T-helper 17 cell (primary cell): ENCODE measurements at places on chromosomes 4 and X. TPM values are rescaled to one million over a fixed set of nuclear protein-coding genes. Genes with fewer than 3 reads are reported as not detected.

GRCh38 chrX:55624403-55624802 is 1.2 kb downstream of the FOXR2 start:
- DNase-seq = no peak

DNA sequence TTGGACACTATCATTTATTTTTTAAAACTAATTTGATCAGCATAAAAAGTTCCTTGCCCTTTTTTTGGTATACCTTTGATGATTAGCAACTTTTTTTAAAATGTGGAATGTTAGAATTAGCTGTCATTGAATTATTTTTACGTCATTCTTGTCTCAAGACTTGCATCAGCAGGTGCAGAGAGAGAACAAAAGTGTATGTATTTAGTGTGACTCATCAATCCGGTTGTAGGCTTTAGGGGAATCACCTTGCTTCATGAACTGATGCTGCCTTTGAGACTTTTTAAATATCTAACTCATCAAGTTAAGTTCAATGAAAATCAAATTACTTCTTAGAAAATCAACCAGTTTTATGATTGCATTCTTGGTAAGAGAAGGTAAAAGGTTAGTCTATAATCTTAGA is 125.1 kb downstream of the ARX start:
- DNase-seq = no peak

- DNase-seq = no peak
These were observed 49.4 kb downstream of the USP38 start for GRCh38 chr4:143234153-143234552.

DNA sequence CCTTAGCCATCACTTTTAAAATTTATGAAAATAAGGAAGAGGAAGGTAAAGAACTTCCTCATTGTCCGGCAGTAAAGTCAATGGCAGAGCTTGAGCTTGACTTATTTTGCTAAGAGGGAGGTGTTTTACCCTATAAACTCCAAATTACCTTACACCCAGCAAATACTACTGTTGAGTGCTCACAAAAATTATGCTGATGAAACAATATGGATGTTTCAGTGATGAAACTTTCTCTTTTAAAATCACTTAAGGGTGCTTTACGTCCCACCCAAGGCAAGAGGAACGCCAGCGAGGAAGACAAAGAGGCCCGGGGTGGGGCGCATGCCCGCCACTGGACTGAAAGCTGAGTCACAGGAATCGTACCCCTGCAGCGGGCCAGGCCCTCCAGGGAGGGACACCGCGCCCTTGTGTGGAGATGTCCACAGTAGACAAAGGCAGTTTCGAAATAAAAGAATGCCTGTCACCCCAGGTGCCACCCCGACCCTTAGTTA is 560 bp upstream of the TMSB4X start:
- DNase-seq = peak; percentile 22

DNA sequence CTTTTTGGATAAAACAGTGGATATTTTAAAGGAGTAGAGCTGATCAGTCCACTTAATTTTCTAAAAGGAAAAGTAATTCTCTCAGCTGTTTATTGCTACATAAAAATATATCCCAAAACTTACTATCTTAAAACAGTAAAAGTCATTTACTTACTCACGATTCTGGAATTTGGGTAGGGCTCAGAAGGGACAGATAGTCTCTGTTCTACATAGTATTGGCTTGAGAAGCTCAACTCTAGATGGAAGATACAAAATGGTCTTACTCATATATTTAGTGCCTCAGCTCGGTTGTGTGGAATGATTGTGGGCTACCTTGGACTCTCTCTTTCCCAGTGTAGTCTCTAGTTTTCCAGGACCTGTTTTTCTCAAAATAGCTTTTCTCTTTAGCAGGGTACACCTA is 691.5 kb upstream of the POU3F4 start:
- no peak for DNase-seq

- DNase-seq = no peak
These were observed 12.0 kb downstream of the CPLX1 start for GRCh38 chr4:813900-814299.

GRCh38 chr4:950136-951020 is 18.1 kb downstream of the TMEM175 start:
- no peak for DNase-seq

GRCh38 chrX:149962859-149963757 is 24.8 kb upstream of the EOLA2 start:
- no peak for DNase-seq

DNA sequence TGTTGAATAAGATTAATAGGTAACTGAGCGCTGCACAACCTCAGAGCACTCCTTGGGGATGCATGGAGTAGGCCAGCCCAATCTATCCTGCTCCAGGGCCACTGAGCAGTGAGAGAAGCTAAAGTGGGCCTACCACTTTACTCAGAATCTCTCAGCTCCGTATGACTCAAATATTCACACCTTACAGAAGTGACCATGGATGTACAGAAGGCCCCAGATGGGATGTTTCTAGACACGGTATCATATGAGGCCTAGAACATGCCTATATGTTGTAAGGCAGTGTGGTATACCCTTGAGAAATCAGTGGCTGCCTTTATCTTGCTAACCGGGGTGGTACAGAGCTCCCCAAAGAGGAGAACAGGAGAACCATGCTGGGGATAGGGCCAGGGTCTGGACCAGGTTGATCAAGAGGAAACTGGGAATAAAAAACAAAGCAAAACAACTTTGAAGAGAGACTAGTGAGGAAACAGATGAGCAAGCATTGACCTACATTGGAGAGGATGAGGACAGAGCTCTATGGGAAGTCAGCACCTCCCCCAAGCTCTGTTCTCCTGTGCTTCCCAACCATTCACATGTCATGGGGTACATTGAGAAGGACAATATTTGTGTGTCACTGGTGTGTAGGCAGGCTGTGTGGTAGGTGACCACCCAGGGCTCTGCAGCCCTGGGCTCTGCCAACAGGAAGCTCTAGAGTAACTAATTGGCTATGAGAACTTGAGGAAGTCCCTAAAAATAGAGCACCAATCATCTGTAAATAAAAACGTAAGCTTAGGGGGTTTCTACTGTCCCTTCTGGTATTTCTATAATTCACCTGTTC is 31.4 kb downstream of the HOPX start:
- no peak for DNase-seq

Gene CXorf49B
- total RNA-seq = not detected

DNA sequence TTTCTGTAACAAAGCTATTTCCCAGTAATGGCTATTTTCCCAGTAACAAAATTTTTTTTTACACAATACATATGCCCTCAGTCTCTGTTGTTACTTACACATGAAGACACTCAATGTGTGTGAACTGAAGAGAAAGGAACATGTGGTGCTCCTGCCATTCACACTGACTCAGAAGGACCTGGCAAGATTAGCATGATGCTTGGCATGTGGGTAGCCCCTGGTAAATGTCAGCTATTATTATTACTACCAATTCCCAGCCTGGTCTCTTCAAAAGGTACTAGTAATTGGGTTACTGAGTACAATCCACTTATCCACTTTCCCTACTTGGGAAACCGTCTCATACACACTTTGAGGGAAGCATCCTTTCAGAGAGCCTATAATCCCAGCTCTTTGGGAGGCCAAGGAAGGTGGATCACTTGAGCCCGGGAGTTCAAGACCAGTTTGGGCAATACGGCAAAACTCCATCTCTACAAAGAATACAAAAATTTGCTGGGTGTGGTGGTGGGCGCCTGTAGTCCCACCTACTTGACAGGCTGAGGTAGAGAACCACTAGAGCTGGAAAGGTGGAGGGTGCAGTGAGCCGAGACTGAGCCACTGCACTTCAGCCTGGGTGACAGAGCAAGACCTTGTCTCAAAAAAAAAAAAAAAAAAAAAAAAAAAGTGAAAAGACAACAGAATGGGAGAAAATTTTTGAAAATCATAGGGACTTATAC is 14.6 kb downstream of the RBBP7 start:
- DNase-seq = no peak

DNA sequence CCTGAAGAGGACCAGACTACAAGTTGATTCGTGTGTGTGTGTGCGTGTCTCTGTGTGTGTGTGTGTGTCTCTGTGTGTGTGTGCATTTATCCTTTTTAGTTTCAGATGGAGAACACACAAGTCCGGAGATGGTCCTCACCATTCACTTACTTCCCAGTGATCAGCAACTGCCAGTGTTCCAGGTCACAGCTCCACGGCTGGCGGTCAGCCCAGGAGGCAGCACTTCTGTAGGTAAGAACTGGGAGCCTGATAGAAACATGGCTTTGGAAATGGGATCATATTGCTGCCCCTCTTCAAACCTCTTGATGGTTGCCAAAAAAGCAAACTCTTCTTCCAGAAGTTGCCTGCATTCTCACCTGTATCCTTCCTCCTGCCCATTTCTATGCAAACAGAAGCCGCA is 122.6 kb upstream of the ANXA3 start:
- DNase-seq = no peak

DNA sequence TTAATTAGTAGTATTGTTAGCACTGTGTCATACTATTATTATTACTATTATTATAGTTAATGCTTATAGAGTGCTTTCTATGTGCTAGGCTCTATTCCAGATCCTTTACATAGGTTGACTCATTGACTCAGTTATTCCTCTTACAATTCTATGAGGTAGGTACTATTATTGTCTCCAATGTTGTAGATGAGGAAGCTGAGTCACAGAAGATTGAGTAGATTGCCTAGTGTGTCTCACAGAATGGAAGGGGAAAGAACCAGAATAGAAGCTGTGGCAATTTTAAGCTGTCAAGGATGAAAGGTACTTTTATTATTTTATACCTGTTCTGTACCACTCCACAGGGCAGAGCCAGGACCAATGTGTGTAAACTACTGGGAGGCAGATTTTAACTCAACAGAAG is 1.9 kb upstream of the TCEAL1 start:
- no peak for DNase-seq

Gene NXF2B
- total RNA-seq = not detected

DNA sequence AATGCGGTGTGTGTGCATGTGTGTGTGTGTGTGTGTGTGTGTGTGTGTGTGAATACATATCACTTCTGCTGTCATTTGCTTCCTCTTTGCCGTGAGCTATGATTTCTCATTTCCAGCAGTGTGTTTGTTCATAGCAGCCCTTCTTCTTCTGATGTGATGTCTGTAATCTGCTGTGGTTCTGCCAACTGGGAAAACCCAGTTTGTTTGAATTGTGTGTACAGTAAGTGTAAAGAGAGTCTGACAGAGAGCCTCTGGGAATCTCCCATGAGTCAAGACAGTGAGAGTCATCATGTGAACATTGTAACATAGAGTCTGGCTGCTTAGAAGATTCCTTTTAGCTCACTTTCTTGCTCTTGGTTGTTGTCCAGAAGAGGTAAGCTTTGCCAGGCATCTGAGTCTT is 8.4 kb upstream of the NWD2 start:
- no peak for DNase-seq

GRCh38 chrX:99184153-99184552 is 1225.9 kb downstream of the PCDH19 start:
- DNase-seq = no peak

Gene SCD5
- total RNA-seq = 0.65 TPM

GRCh38 chr4:119493886-119494285 is 134.7 kb downstream of the PDE5A start:
- no peak for DNase-seq

DNA sequence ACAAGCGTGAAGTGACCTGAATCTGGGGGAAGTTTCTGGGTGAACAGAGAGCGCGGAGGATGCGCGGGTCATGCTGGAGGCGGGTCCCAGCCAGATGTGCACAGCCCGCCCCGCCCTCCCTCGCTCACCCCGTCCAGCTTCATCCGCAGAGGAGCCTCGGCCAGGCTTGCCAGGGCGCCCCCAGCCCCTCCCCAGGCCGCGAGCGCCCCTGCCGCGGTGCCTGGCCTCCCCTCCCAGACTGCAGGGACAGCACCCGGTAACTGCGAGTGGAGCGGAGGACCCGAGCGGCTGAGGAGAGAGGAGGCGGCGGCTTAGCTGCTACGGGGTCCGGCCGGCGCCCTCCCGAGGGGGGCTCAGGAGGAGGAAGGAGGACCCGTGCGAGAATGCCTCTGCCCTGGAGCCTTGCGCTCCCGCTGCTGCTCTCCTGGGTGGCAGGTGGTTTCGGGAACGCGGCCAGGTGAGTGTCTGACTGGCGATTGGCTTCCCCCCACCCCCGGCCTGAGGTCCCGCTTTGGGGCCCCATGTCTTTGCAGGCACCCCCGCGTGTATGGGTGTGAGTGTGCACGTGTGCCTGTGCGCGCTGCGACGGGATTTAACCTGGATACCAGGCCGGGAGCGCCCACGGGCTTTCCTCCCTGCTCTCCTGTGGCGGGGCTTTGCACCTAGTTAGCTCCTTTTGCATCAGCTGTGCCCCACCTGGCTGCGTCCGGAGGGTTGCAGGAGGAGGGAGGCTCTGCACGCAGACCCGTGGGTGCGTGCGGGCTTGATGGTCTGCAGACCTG is at the start of gene EGFL6:
EGFL6 (plus strand) TSS at position 123 of the 782 bp plus-strand sequence; CDS start at position 384, 261 bp downstream.
- no peak for DNase-seq

- no peak for DNase-seq
These were observed 45.2 kb downstream of the ADH5 start for GRCh38 chr4:99043346-99043745.

GRCh38 chr4:87014284-87014782 is 79.5 kb downstream of the AFF1 start:
- DNase-seq = no peak

DNA sequence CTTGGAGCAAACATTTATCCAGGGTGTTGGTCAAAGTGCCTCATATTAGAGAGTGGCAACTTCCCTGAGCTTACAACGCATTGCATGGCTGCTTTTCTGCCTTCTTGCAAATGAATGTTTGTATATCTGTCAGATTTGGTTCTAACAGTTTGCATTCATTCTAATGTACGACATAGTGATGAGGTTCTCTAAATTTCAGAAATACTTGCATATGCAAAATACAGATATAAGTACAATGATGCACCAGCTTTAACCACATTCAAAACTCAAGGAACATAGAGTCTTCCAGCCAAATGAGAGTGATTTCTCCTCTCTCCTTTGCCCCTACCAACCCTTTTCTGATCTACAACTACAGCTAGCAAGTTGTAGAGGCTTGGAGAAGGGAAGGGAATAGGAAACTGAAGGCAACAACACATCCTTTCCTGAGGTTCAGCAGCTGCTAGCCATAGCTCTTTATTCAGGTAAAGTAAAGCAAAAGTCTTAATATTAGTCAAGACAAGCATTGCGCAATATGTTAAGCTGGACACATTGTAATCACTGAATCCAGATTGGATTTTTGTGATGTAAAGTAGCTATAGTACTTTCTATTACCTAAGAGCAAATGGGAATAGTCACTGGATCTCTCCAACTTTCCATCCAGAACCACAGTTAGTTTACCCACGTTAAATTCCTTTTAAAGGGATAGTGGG is 6.3 kb downstream of the TKTL2 start:
- no peak for DNase-seq

DNA sequence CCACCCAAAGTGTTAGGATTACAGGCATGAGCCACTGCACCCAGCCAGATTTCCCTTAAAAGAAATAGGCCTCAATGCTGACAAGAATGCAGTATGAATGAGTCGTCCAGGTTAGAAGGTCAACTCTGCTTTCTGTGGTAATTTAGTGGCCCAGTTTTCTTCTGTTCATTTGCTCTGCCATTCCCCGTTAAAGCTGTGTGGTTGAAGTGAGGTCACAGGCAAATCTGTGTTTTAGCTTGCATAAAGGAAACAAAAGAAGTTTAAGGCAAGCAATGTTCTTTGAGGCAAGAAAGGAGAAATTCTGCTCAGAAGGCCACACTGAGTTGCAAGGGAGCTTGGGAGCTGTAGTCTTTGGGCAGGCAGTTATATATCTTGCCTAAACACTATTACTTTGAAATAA is 176.8 kb downstream of the LARP7 start:
- DNase-seq = no peak

GRCh38 chr4:153433754-153434105 is 32.4 kb upstream of the TMEM131L start:
- DNase-seq = no peak

- DNase-seq = no peak
These were observed 23.2 kb upstream of the PIGA start for GRCh38 chrX:15358533-15358932.

- DNase-seq = no peak
These were observed 79.7 kb downstream of the SNCA start for GRCh38 chr4:89757154-89757719.

GRCh38 chr4:75723163-75724065 is 963 bp upstream of the USO1 start:
- DNase-seq = no peak
